ENCODE measurements at places on chromosomes 7 and 10.
A peak's percentile ranks its signal among the peaks of the same experiment; 100 is the strongest.

- no peak for DNase-seq
Observed at GRCh38 chr10:16777473-16778370, 39.5 kb downstream of the RSU1 start.

GRCh38 chr7:8605221-8605620, 171.8 kb downstream of the NXPH1 start:
- DNase-seq: no peak

GRCh38 chr10:126777714-126778113, 107.2 kb upstream of the C10orf90 start:
- DNase-seq: no peak

GRCh38 chr7:73606801-73607691, 17.3 kb downstream of the MLXIPL start:
- DNase-seq: peak; percentile 45

GRCh38 chr10:29131952-29132547, 156.8 kb upstream of the LYZL1 start:
- DNase-seq: no peak

GRCh38 chr10:89942217-89942616, 240.8 kb downstream of the KIF20B start:
- DNase-seq: no peak

GRCh38 chr7:3013975-3014792, 29.5 kb downstream of the CARD11 start:
- no peak for DNase-seq

- DNase-seq: no peak
Observed at GRCh38 chr7:18414885-18415284, 80.7 kb upstream of the HDAC9 start.

Data from T-cell (primary cell).